ENCODE measurements at places on chromosomes 1 and 21.

DNA sequence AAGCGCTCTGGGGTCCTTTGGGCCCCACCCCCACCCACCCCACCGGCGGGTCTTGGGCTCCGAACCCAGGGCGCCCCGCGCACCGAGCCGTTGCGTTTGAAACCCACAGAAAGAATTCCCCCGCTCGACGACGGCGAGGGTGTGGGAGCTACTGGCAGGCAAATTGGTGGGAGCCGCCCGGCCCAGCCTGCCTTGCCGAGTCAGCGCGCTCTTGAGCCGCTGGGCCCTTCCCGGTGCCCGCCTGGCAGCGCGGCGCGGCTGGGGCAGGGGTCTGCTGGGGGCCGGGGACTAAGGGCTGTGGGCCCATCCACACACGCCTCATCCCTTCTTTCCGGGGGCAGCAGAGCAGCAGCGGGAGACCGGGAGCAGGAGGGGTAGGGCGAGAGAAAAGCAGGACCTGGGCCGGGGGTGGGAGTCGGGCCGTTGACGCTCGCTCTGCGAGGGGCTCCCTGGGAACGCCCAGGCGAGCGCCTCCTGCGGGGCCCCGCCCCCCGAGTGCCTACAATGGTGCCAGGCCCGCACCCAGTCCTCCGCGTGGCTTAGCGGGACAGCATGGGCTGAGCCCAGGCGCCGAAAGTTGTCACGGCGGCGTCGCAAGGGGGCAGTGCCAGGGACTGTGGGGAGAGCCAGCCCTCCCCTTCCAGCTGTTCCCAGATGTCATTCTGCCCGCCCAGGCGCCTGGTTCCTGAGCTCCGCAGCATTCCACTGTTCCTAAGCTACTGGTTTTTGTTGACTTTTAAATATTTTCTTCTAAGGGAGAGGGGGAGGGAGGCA, at the start of gene C1orf94:
TSS of gene C1orf94 (plus strand) at position 78 of the 774 bp plus-strand sequence. CDS start 883 bp downstream, outside the sequence.
- peak; percentile 44 for DNase-seq

DNA sequence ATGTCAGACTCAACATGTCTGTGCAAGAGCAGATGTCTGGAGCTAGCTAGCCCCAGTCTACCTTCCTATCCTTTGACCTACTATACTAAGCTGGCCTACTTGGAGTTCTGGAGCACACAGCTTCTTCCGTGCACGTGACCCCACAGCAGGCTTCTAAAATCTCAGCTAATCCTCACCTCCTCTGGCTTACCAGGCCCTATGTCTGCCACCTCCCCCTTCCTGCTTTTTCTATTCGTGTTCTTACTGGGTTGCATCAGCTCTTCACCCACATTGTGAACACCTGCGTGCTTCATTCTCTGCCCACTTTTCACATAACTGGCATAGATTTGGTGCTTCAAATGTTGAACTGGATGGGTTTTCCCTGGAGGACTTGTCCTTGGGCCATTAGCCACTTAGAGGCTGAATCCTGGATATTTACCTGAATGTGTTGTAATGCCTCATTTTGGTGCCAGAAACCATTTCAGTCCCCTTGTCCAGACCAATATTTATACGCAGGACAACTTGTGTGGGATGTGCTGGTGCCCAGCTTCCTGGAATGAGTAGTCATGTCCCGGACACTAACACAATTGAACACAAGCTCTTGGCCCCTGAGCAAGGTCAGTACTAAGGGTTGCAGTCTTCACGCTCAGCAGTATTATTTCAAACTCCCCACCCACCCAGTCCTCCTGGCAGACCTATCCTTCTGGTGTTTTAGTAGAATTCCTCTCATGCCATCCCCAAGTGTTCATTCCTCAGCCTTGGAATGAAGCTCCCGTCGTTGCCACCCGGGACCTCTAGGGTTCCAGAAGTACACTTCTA, 24.0 kb downstream of the TENT5C start:
- DNase-seq: no peak

DNA sequence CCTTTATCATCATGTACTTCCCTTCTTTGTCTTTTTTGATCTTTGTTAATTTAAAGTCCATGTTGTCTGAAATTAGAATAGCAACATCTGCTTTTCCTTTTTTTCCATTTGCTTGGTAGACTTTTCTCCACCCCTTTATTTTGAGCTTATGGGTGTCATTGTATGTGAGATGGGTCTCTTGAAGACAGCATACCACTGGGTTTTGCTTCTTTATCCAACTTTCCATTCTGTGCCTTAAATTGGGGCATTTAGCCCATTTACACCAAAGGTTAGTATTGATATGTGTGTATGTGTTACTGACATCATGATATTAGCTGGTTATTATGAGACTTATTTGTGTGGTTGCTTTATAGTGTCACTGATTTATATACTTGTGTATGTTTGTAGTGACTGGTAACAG, 50.2 kb downstream of the IFI44 start:
- no peak for DNase-seq

DNA sequence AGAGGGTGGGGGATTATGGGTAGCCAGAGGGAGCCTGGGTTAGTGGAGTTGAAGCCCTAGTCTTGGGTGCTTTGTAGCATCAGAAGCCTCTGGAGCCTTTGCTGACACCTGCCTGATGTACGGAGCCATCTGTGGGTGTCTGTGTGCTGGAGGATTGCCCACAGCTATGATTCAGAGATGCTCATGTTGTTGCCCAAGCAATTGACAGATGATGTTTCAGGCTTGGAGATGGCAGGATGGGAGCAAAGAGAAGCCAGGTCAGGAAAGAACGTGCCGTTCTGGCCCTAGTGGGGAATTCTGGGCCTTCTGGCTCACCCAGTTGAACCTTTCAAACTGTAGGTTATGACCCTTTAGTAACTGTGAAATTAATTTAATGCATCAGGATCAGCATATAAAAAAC, 27.6 kb downstream of the COQ8A start:
- no peak for DNase-seq

DNA sequence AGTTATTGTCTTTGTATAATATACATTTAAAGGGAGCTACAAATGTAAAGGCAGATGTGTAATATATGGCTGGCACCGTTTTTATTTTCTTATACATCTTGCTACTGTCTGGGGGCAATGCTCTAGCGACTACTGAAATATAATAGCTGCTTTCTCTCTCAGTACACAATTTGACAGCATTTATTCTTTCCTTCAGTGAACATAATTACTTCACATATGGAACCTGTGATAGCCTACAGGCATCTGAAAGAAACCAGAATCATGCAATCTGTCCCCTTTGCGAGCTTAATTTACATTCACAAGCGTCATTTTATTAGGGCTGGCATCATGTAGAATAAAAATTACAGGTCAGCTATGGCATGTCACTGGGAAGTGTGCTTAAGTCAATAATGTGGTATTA, 557.5 kb upstream of the PTBP2 start:
- DNase-seq: no peak

DNA sequence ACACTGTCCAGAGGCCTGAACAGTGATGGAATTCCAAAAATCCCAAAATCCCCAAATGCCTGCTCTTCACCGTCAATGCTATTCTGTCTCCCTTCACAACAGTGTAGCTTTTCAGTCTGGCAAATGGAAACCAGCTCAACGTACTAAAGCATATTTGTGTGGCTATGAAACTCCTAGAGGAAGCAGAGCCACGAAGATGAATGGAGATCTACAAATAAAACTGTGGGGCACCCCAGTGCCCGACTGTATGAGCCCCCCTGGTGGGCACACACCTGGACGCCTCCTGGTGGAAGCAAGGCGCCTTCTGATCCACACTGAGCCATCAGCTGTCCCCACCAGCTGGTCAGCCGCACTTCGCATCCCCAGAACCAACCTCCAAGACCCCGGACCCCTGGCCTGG, 129.1 kb upstream of the SOD1 start:
- DNase-seq: no peak

GRCh38 chr1:170687621-170688020, 23.7 kb downstream of the PRRX1 start:
- no peak for DNase-seq

DNA sequence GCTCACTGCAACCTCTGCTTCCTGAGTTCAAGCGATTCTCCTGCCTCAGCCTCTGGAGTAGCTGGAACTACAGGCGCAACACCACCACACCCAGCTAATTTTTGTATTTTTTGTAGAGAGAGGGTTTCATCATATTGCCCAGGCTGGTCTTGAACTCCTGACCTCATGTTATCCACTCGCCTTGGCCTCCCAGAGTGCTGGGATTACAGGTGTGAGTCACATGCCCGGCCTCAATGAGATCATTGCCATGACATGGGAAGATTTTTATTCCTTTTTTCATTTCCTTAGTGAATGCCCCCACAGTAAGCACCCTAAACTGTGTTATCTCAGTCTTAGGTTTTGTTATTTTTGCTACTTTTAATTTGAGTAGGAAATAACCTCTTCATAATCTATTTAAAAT, 977.9 kb downstream of the BRINP3 start:
- no peak for DNase-seq

DNA sequence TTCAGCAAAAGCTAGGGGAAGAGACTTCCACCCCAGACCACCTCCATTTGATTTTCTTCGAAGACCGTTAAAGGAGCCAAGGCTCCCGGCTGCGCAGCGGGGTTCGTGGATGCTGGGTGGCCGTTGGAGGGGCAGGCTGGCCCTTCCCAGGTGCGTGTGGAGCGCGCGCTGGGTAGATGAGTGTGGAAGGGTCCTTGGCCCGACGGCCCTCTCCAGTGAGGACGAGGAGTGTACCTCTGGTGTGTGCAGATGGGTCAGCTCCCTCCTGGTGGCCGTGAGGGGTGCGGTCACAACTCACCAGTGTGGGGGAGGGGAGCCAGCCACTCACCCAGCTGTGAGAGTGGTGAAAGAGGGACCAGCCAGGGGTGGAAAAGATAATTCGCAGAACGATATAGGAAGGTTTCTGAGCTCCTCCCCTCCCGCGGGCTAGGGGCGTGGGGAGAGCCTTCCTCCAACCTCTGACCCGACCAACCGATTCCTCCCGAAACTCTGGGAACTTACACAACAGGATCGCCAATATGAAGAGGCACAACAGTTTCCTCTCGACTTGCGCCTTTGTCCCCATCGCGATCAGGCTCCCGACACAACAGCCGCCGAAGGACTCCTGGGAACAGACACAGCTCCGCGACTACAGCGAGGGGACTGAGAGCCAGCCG, at the start of gene F11R:
TSS of gene F11R (minus strand) at position 644 of the 656 bp plus-strand sequence. CDS start at position 565, 79 bp downstream.
- DNase-seq: peak; percentile 81

DNA sequence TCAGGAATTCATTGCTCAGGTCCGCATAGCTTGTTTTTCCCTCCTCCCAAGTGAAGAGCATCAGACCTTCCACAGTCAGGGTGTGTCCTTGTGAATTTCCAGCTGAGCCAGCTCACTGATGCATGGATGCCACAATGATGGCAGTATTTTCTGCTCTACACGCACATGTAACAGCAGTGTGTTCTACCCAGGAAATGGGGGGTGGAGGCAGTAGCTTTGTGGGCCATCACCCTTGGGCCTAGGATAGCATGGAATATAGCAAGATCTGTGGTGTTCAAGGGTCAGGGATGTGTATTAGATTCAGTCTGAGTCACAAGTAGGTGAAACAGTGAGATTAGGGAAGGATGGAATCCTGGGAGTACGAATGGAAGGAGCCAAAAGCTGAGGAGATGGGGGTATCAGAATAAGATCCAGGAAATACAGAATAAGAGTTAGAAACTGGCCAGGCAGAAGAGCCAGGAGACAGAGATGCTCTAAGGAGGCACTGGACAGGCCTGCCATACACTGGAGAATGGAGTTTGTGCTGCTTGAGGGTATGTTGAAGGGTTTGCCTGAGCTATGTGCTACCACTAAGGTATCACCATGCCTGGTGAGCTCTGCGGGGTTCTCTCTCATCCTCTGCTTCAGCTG, 90.6 kb upstream of the CNIH3 start:
- DNase-seq: no peak

DNA sequence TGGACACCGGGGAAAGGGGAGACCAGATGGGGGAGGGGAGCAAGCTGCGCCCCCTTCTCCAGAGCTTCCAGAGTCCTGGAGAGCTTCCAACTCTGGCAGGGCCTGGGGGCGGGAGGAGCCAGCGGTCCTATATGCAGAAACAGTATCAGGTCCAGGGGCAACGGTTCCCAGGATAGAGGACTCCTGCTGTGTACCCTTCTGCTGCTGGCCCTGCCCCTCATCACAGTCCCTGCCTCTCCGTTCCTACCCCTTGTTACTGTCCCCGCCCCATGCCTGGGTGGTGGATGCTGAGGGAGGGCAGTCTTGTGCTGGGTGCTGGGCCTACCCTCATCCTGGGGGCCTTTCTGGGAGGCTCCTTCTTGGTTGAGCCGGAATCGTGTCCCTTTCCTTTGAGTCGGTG, 19.2 kb upstream of the PEX10 start:
- peak; percentile 64 for DNase-seq

GRCh38 chr1:174399211-174399610, 48.6 kb upstream of the GPR52 start:
- DNase-seq: no peak

GRCh38 chr21:21864321-21864840, 866.2 kb downstream of the NCAM2 start:
- DNase-seq: no peak

DNA sequence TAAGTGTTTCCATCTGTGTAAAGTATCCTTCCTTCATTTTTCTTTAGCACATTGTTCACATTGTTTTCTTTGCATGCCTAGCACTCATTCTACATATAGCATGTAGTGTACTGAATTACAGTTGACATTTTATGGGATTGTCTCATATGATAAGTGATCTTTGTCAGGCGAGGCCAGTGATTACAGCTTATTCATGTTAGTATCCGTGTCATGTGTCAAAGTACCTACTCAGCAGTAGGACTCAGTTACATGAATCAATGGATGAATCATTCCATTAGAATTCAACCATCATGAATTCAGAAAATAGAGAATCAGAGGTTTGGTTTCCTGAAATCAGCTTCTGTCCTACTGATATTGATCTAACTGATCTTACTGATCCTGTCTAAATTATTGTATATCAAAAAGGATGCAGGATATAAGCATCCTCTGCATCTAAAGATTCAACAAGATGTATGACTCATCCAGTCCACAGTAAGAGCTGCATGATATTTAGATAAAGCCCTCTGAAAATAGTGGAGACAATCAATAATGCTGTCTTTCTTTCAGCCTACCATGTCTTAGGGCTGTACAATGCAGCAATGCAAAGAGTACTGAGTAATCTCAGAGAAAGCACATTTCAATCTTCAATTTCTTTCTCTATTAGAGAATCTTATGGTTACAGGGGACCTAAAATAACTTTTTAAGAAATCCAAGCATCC, 20.7 kb upstream of the HRNR start:
- DNase-seq: no peak

DNA sequence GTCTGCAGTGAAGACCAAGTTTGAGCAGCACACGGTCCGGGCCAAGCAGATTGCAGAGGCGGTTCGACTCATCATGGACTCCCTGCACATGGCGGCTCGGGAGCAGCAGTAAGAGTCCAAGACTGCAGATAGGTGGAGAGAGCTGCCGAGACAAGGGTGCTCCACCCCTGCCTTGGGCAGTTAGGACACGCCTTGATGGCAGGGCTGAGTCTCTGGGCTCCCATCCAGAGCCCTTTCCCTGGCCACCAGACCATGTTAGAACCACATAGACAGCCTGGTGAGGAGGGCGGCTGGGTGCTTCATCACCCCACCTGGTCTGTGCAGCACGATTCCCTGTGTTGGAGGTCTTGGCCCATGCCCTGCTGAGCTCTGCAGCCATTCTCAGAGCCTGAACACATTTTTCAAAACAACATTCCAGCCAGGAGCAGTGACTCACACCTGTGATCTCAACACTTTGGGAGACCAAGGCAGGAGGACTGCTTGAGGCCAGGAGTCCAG, 17.3 kb upstream of the MIIP start:
- no peak for DNase-seq

GRCh38 chr1:184060316-184060715, 8.8 kb downstream of the TSEN15 start:
- no peak for DNase-seq

Measured in retina (tissue), 1 donor.